ENCODE measurements at places on chromosomes 16 and 17.
A peak's percentile ranks its signal among the peaks of the same experiment; 100 is the strongest.

DNA sequence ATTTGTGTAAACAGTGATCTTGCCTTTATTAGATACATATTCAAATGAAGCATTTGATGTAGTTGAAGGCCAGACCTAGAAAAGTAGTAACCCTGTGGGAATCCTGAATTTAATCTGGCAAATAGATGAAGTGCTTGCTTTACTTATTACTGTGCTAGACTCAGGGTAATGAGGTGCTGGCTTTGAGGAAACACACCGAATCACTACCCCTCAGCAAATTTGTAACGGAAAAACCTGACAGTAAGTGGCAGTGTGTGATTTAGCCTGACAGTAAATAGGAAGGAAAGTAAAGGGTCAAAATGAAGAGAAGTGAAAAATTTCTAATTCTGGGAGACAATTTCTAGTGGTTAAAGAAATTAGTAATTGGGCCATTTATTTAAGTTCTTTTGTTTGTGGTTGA, 90.2 kb downstream of the MAP2K4 start:
- DNase-seq, result no peak

GRCh38 chr17:76542566-76542971, 2.7 kb downstream of the PRCD start:
- no peak for DNase-seq

GRCh38 chr16:23694644-23695373, 16.1 kb downstream of the PLK1 start:
- DNase-seq, result no peak

DNA sequence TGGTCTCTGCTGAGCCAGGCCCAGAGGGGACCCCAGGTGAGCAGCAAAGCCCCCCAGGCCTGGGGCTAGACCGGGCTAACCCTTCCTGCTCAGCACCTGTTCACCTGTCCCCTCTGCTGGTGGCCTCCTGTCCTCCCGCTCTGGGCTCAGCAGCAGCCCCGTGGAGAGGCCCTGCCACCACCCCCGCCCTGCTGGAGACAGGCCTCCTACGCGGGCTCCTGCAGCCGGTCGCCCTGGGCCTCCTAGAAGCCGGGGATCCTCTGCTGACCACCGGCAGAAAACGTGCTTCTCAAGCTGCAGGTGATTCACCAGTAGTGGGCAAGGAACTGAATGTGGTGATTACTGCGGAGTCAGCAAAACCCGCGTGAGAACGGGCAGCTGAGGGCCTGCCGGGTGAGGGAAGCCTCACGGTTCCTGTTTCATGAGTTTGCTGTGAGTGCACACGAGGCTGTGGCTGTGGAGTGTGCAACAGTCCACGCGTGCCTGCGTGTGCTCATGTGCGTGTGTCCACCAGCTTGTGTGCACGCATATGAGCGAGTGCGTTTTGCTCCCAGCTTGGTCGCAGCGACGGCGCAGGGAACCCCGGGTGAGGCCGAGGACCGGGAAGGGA, 792 bp downstream of the SECTM1 start:
- DNase-seq, result peak; percentile 24

- peak; percentile 90 for DNase-seq
Observed at GRCh38 chr17:62653002-62653825, 25.7 kb downstream of the MRC2 start.

DNA sequence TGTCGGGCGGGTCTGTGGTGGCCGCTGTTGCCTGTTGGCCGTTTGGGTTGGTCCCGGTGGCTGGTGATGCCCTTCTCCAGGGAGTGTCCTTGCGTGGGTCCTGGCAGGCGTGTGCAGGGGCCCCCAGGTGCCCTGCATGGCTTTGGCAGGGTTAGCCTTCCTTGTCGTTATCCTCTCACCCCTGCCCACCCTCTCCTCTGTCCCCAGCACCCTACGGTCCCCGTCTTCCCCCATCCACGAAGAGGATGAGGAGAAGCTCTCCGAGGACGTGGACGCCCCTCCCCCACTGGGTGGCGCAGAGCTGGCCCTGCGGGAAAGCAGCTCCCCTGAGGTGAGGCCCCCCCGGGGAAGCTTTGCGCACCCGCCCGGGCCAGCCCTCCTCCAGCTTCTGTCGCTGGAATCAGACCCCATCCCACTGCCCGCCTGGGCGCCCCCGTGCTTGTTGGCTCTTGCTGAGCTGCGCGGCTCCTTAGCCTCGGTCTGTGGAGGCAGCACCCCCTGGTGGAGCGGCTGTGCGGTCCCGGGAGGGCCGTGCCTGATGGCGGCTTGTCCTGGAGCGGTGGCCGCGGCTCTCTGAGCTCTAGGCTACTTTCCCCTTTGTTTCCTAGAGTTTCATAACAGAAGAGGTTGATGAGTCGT, 10.6 kb upstream of the NUDT16L1 start:
- DNase-seq, result no peak

- DNase-seq, result no peak
Observed at GRCh38 chr16:53636978-53637377, 66.7 kb downstream of the RPGRIP1L start.

GRCh38 chr16:57535680-57536305, 578 bp downstream of the CCDC102A start:
- DNase-seq, result peak; percentile 70

GRCh38 chr16:70476272-70477020, 22.1 kb downstream of the FCSK start:
- no peak for DNase-seq

GRCh38 chr16:71540-72401, 660 bp downstream of the RHBDF1 start:
- no peak for DNase-seq

- DNase-seq, result no peak
Observed at GRCh38 chr17:77311371-77311981, 170.7 kb downstream of the SEC14L1 start.

DNA sequence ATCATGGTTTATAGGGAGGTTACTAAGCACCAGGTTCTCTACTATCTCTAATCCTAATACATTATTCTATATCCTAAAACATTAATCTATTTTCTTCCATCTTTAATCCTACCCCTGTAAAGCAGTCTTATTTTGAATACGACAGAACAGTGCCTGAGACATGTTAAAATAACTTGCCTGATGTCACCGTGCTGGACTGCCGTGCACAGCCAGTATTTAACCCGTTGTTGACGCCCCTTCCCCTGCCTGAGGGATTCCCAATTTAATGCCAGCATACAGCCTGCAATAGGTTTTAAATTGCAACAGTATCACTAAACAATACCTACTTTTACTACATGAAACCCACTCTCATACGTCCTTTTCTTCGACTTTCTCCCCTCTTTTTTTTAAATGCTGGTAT, 133.3 kb downstream of the PARN start:
- no peak for DNase-seq

DNA sequence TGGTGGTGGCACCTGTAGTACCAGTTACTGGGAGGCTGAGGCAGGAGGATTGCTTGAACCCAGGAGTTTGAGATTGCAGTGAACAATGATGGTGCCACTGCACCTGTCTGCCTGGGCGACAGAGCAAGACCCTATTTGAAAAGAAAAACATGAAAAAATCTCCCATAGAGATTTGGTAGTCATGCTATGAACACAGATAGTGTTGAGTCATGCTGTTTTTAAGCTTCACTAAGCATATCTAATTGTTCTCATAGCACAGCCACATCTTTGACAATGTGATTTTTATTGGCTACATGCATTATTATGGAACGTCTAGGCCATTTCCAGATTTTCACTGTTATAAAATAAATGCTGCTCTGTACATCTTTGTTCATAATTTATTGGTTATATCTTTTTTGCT, 6.0 kb downstream of the IL34 start:
- no peak for DNase-seq

- DNase-seq, result no peak
Observed at GRCh38 chr17:11029791-11030190, 191.9 kb upstream of the PIRT start.

GRCh38 chr17:4678448-4679026, 25.4 kb downstream of the PELP1 start:
- no peak for DNase-seq

DNA sequence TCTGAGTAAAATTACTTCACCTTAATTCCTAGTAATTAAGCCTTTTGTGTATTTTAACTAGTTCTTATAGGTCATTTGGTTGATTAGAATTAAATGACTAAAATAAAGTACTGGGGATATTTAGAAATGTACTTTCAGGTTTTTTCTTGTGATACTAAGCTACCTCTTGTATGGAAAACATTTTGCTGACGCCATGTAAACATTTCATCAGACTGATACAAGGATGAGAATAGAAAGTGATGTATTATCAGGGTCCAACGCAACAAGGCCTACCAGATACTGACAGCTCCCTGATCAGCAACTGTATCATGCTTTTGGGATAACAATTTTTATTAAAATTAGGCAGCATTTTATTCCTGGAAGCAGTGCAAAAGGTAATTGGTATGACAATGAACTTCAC, 1.7 kb downstream of the SMARCE1 start:
- no peak for DNase-seq

- DNase-seq, result no peak
Observed at GRCh38 chr17:68973098-68973846, 18.1 kb upstream of the ABCA8 start.

DNA sequence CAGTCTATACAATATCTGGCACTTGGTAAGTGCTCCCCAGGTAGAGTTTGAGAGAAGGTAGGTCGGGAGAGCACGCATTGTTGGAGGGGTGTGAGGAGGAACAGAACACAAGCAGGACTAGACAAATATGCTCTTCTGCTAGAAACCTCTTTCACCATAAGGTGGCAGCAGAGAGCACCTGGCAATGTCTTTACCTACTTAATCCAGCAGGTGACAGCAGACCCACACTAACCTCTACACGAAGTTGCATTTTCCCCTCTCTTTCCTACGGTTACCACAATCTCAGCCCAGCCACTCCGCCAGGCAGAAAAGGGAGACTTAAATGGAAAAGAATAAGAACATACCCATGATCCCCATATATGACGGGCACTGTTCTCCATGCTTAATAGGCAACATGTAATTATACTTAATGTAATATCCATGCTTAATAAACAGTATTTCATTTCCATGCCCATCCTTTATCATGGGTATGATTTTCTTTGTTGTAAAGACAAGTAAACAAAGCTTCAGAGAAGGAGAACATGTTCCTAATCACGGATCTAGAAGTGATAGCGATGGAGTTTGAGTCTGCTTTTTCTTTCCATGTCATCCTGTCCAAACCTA, 55.1 kb upstream of the CCL2 start:
- DNase-seq, result peak; percentile 67

GRCh38 chr16:4663777-4664465, 29.4 kb upstream of the NUDT16L1 start:
- no peak for DNase-seq

- no peak for DNase-seq
Observed at GRCh38 chr17:15890279-15890892, 54.5 kb upstream of the ADORA2B start.

- DNase-seq, result no peak
Observed at GRCh38 chr16:21274172-21274726, 3.8 kb downstream of the CRYM start.

- no peak for DNase-seq
Observed at GRCh38 chr17:63549289-63549945, 860 bp upstream of the DCAF7 start.

GRCh38 chr16:60686824-60687223, 1349.4 kb downstream of the CDH8 start:
- DNase-seq, result no peak

- no peak for DNase-seq
Observed at GRCh38 chr16:30348929-30349328, 6.2 kb downstream of the CD2BP2 start.

GRCh38 chr16:78551487-78552085, 452.1 kb downstream of the WWOX start:
- peak; percentile 79 for DNase-seq

GRCh38 chr16:25135254-25135878, 23.8 kb downstream of the LCMT1 start:
- DNase-seq, result peak; percentile 79

GRCh38 chr16:89764711-89765201, 43.4 kb downstream of the ZNF276 start:
- DNase-seq, result no peak

- DNase-seq, result no peak
Observed at GRCh38 chr17:58813712-58814111, 58.1 kb downstream of the PPM1E start.

- DNase-seq, result no peak
Observed at GRCh38 chr16:56263711-56264608, 72.7 kb downstream of the GNAO1 start.
